ENCODE measurements at places on chromosomes 3 and 15.

DNA sequence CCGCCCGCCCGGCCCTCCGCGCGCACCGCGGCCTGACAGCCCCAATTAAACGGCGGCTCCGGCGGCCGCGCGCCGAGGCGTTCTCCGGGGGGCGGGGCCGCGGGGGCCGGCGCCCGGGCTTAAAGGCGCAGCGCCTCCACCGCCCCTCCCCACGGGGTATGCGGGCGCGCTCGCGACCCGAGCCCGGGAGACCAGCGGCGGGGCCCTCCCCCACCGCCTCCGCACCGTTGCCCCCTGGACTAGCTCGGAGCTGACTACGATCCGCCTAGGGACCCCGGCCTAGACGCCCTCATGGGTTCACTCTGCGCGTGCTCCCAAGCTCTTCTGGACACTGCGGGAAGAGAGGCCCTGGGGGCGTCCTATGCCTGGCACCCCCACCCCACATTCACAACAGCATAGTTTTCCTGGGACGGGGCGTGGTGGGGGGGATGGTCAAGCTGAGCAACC, at the start of gene DUSP7:
Gene DUSP7 (minus strand): TSS at position 51 of the 447 bp plus-strand sequence. CDS start 205 bp downstream, outside the sequence.
- DNase-seq: peak; percentile 69

DNA sequence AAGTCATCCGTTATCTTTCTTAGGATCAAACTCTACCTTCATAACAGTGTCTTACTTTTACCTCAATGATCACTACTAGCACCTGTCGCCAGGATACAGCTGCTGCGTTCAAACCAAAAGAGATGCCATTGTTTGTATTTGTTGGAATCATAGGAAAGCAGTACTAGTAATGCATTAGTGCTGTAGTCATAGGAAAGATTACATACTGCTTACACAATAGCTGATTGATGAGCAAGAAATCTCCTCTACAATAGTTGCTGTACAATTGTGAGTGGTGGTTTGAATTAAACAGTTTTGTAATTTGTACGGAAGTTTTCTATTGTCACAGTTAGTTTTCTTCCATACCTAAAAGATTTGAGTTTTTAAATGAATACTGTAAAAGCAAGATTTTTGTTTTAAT, 21.4 kb downstream of the ACAP2 start:
- DNase-seq: no peak

DNA sequence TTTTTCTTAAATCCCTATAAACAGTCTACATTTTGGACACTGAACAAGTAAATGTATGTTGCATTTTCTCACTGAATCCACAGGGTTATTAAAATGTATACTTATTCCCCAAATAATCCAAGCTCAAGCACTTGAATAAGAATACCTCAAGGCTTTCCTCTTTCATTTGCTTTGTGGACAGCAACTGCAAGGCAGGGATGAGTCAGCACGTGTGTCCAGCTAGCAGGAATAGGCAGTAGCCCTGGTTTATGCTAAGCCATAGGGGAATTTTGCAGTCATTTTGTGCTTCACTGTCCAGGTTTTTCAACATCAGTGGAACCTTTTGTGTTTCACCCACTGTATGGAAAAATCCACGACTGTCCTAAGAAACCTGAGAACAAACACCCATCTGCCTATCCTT, 96.7 kb upstream of the KCNMB2 start:
- DNase-seq: peak; percentile 72

DNA sequence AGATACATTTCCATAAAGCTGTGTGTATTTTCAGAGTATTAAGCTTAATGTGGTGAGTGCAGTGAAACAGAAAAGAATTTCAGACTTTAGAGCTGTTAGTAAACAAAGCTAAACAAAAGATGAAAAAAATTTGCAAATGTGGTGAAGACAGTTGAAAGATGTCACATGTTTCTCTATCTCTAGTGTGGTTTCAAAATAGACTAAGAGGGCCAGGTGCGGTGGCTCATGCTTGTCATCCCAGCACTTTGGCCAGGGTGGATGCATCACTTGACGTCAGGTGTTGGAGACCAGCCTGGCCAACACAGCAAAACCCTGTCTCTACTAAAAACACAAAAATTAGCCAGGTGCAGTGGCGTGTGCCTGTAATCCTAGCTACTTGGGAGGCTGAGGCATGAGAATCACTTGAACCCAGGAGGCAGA, 466.0 kb upstream of the NR2F2 start:
- DNase-seq: no peak

DNA sequence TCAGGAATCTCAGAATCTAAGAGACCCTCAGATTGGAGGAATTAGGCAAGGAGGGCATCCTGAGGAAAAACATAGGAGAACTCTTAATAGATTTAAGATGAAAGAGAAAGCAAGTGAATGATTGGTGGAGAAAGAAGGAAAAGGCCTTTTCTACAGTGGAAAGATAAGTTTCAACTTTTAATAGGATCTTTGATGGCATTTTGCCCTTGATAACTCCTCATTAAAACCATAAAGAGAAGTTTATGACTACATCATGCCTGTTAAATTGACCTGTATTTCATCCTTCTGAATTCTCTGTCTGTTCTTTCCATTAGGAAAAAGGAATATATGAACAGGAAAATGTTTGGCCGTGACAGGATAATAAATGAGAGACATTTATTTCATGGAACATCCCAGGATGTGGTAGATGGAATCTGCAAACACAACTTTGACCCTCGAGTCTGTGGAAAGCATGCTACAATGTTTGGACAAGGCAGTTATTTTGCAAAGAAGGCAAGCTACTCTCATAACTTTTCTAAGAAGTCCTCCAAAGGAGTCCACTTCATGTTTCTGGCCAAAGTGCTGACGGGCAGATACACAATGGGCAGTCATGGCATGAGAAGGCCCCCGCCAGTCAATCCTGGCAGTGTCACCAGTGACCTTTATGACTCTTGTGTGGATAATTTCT, 30.1 kb downstream of the TIPARP start:
- no peak for DNase-seq

Data from NCI-H146 (cell line).